ENCODE measurements at places on chromosomes 6 and 20.

DNA sequence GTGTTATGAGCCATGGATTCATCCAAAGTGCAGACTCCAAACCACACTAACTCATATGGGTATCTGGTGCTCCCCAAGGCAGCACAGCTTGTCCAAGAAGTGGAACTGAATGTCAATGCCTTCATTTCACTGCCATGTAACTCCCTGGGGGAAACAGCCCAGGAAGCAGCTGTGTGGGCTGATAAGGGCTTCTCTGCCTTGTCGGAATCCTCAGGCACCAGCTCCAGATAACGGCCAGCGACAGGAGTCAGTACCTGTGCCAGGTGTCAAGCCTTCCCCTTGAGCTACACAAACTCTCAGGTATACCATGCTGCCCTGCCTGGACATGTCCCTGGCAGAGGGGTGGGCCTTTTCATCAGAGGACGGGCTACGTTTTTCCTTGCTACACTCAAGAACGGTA lies 751.9 kb upstream of the CHD6 start:
- no peak for DNase-seq

DNA sequence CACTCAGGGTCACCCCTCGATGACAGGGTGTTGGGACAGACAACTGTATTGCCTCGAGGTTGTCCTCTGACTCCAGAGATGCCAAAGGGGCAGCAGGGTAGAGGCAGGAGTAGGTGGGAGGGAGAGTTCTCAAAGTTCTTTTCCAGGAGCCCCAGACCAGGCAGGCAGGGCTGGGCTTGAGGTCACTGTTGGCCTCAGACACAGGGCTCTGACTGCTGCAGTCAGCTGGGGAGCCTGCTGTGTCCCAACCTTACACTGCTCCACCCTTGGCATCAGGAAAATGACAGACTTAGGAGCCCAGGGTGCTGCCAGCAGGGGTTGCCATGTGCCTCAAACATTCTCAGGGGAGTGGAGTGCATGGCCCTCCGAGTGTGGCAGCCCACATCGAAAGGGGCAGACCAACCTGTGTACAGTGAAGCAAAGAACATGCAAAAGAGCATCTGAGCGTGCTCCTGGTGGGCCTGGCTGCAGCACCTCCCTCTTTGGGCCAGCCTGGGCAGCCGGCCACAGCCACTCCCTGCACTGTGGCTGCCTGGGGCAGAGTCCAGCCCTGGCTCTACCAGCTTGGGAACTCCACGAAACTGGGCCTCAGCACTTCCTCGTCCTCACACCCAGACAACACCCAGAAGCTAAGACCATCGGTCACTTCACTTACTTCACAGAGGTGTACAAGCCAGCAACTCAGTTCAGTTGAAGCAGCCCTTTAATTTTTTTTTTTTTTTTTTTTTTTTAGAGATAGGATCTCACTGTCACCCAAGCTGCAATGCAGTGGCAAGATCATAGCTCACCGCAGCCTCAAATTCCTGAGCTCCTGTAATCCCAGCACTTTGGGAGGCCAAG lies 24.0 kb downstream of the C6orf132 start:
- no peak for DNase-seq

- peak; percentile 27 for DNase-seq
Observed at GRCh38 chr6:110944681-110945151, 13.8 kb upstream of the GTF3C6 start.

- no peak for DNase-seq
Observed at GRCh38 chr6:129923530-129924250, 62.6 kb upstream of the TMEM244 start.

- no peak for DNase-seq
Observed at GRCh38 chr6:109738667-109739066, 47.6 kb downstream of the FIG4 start.

- DNase-seq: no peak
Observed at GRCh38 chr20:54104781-54105180, 34.4 kb upstream of the BCAS1 start.

DNA sequence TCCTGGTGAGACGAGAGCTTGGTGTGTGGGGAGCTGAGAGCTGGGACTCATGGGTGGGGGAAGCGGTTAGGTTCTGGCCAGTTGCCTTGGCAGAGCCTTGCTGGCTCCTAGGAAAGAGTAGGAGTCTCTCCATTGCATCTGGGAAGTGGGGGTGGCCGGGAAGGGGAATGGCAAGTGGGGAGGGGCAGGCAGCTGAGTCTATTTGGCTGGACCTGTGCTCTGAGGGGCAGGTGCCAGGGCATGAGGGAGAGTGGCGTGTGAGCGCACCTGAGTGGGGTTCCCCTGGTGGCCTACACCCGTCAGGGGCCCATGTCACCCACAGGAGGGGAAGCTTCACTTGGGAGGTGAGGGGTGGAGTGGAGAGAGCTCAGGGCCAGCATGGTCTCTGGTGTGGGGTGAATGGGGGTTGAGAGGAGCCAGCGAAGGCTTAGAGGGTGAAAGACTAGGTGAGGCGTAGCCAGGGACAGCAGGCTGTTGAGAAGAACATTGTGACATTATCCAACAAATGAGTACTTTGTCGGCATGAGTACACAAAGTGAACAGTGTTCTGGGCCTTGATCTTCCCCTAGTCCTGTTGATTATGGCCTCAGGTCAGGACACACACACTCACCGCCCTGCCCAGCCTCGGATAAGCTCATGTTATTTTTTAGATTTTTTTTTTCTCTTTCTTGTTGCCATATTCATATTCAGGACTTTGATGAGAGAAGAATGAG lies 59.8 kb downstream of the FAM120B start:
- no peak for DNase-seq

DNA sequence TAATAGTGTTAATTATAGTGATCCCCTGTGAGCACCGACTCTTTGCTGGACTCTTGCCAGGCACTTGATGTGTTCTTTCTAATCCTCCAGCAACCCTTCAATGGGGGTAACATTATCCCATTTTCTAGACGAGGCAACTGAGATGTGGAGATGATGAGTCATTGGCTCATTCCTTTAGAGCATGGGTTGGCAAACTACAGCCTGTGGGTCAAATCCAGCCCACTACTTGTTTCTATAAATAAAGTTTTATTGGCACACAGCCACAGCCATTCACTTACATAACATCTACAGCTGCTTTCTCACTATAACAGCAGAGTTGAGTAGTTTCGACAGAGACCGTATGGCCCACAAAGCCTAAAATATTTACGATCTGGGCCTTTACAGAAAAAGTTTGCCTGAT lies 249.5 kb upstream of the KCNG1 start:
- no peak for DNase-seq

DNA sequence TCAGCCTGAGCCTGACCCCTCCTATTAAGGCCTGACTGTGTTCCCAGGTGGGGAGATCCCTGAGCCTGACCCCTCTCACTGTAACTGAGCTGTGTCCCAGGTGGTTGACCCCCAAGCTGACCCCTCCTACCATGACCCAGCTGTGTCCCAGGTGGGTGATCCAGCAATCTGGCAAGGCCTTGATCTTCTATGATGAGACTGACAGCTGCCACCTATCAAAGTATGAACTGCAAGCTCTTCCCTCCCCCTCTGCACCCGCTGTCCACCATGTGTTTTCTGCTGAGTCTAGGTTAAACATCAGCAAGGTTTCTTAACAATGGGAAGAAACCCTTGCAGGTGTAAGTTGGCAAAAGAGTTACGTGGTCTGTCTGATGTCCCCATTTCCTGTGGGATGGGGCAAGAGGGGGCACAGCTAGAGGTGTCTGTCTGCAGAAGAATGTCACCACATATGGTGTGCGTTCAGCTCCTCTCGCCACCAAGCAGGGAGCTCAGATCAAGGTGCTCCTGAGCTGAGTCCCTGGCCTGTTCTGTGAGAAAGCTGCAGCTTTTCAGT lies 5.9 kb downstream of the PXDC1 start:
- DNase-seq: no peak

DNA sequence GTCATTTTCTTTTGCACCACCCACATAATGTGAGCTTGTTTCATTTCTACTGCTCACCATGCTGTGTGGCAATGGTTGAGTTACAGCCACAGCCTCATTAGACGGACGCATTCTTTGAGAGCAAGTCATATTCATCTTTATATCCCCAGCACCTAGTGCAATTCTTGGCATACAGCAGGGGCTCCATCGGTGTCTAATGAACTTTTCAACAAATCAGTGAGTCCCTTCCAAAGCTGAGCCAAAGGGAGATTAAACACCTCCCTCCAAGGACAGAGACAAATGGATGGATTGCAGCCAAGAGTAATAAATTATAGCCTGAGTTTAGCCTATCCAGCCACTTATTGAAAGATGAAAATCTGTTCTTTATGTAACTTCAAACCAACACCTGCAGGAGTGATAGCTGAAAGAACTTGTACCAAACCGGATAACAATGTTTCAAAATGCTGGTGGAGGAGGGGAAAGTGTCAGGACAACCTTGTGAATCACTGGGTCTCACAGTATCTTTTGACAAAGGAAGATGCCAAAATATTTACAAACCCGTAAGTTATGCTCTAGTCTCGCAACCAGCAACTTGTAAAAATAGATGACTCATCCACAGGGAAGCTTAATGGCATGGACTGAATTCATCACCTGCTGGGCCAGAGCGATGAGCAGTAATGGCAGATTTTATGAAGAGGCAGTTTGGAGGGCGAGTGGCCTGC lies 139.0 kb downstream of the PXDC1 start:
- no peak for DNase-seq

GRCh38 chr6:142763205-142763604 lies 181.8 kb downstream of the HIVEP2 start:
- no peak for DNase-seq

DNA sequence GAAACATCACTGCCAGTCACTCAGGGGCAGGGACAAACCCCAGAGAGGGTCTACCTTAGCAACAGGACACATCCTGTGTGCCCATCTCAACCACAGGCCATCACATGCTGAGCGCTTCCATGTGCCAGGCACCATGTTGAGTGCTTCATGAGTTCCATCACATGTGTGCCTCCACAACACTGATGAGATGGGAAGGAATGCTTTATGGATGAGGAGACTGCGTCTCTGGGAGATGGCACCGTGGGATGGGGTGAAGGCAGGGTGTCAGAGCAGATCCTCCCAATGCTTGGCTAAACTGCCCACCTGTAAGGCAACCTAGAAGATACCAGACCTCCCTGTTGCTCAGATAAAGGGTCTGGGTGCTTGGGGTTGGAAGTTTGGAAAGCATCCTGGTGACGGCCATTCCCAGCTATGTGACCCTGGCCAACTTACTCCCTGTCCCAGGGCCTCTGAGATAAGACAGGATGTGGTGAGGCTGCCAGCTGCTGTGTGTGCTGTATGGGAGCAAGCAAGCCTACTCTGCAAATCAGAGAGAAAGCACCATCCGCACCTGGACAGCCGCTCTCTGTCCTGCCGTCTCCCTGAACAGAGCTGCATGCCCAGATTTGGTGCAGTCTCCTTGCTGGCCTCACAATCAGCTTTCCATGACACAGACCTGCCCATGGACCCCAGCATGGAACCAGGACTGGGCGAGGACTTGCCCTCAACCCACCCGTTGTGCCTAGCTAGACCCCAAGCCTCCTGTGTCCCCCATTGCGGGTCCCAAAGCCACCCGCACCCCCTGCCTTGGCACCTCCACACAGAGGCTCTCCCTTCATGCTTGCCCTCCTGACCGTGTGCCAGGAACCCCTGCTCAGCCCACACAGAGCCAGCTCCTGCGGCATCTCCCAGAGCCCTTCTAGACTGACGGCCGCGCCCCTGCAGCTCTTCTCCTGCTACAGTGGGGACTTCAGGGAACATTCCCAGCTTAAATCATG lies 143.7 kb downstream of the SYNDIG1 start:
- DNase-seq: no peak

GRCh38 chr6:45837541-45838200 lies 178.0 kb downstream of the CLIC5 start:
- DNase-seq: no peak

GRCh38 chr6:48552905-48553304 lies 441.9 kb upstream of the PTCHD4 start:
- DNase-seq: no peak

- DNase-seq: no peak
Observed at GRCh38 chr6:161245363-161245762, 28.5 kb downstream of the AGPAT4 start.

GRCh38 chr6:32189742-32190053 lies 304 bp downstream of the PBX2 start:
- DNase-seq: no peak

DNA sequence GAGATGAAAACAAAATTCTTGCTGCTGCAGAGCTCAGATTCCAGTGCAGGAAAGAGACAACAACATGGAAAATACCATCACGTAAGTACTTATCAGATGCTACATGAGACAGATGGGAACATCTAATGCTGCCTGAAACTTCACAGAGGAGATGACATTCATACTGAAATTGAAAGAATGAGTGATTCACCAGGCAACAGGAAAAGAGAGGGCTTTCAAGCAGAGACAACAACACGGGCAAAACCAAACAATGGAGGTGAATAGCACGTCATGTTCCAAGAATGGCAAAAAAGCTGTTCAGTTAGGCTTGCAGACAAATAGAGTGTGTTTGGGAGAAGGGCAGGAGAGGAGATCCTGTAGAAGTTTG lies 39.3 kb downstream of the GTF2H5 start:
- peak; percentile 16 for DNase-seq

GRCh38 chr20:24185791-24186190 lies 197.2 kb upstream of the GGTLC1 start:
- no peak for DNase-seq

DNA sequence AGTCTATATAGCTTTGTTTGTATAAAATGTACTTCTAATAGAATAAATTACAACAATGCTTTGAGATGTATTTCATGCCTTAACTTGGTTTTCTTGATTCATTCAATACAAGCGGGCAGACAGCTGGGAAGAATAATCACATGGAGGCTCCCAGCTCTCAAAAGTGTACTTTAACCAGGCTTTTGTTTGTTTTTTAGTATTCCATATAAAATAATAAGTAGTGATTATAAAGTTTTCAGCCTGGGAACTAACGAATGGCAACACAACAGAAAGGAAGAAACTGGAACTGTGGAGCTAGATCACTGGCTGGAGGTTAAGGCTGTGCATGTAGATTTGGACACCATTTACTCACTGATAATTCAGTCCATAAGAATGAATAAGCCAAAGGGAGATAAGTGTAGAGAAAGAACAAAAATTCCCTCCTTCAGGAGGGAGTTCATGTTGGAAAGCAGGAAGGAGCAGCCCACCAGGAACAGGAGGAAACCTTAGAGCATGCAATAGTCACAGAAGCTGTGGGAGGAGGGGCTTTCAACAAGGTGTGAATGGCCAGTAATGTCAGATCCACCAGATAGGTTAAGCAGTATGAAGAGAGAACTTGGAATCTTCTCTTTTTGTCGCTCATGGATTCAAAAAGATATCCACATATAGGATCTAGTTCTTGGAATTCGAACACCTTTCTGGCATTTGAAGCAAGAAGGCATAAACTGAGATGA lies 41.2 kb upstream of the SLC35D3 start:
- no peak for DNase-seq

GRCh38 chr6:12815884-12816600 lies 99.5 kb downstream of the PHACTR1 start:
- no peak for DNase-seq

DNA sequence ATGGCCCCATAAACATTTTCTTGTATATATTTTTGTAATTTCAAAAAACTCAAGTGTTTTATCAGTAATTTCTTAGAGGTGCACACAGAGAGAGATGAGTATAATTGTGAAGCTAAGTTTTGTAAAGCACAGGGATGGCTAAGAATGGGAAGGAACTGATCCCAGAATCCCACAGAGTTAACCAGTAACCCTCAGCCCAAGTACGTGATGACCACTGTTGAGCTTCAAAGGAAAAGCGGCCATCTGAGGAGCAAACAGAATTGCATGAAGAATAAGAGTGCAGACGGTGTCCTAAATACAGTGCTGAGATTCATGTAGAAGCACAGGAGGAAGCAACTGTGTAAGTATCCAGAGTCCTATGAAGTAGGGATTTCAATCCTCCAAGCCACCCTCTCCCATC lies 28.1 kb upstream of the HLA-C start:
- no peak for DNase-seq

GRCh38 chr6:81909981-81910900 lies 157.8 kb upstream of the TENT5A start:
- no peak for DNase-seq

All from stimulated activated CD4-positive, alpha-beta T cell treated with anti-CD3 and anti-CD28 coated beads, TNF-alpha, amount 100 ng/mL, for 48 hours (primary cell).